ENCODE measurements at places on chromosomes 12 and 14.

- no peak for DNase-seq
These were observed 417.5 kb upstream of the ATP2B1 start for GRCh38 chr12:90126125-90126524.

- no peak for DNase-seq
These were observed 22.2 kb upstream of the HSPB8 start for GRCh38 chr12:119156401-119157044.

DNA sequence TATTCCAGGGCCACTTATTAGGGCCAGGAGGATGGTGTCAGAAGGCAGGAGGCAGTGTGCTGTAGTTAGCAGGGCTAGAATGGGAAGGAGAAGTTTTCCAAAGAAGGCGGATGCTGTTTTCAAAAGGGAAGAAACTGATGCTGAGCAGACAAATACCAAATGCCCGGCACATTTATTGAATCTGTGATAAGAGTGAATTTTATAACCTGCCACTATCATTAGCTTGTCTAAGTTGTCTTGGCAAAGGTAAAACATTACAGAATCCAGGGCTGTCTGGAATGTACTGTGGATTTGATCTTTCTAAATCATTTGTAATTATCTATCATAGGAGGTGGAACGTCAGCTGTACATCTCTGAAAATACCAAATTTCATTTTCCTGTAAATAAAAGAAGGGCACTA is 40.8 kb downstream of the NDUFA12 start:
- DNase-seq: no peak

DNA sequence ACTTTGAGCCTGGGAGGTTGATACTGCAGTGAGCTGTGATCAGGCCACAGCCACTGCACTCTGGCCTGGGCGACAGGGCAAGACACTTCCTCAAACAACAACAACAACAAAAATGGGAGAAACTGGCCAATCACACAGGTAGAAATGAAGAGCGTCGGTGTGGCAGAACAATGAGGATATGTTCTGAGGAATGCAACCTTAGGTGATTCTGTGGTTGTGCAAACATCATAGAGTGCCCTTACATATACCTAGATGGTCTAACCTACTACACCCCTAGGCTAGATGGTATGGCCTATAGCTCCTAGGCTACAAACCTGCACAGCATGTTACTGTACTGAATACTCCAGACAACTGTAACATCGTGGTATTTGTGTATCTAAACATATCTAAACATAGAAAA is 3.7 kb upstream of the PRDM4 start:
- DNase-seq: no peak

DNA sequence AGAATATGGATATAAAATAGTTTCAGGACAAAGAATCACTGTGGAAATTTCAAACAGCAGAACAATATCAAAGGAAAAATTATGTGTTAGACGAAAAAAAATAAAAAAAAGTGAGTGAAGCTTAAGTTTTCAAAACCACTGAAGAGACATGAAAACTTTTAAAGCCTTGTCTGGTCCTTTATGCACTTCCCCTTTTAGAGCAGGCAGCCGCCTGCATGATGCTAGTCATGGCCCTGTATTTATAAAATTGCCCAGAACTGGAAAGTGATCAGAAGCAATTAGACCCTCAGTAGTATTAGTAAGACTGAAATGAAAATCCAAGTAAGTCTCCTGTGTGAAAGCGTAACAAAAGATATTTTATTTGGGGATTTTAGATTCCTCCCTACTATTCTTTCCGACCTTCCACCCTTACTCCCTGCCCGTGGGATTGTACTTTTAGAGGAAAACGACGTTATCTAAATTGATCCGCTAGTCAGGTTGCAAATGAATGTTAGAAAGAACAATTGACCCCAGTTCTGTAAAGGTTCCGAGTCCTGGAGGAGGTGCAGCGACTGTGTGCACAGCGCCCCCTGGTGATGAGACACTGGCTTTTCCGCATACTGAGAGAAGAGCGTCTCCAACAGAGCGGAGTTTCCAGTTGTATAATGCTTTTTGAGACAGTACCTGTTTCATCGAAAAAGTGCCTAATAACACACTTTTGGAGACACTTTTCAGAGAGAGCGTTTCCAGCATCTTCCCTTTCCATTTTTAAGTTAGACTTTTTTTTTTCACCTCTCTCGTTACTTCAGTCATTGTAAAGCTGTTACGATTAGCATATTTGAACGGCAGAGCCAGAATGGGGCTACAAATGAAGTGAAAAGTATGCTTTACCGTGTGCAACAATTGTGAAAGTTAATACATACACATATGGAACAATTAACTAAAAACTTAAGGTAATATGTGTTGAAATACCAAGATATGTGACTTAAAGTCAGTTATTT is 12.4 kb downstream of the MGST1 start:
- peak; percentile 63 for DNase-seq

Measured in stimulated activated CD8-positive, alpha-beta memory T cell treated with anti-CD3 and anti-CD28 coated beads, Interleukin-4, amount 100 ng/mL, for 48 hours (primary cell).